Hematopoietic multipotent progenitor cell (in vitro differentiated cells): ENCODE measurements at places on chromosomes 3 and 15.

- DNase-seq, result no peak
Observed at GRCh38 chr3:23256741-23257435, 53.8 kb downstream of the UBE2E2 start.

- DNase-seq, result no peak
Observed at GRCh38 chr15:57320631-57321220, 55.6 kb upstream of the CGNL1 start.

- DNase-seq, result no peak
Observed at GRCh38 chr3:105377716-105378115, 11.0 kb downstream of the ALCAM start.

- no peak for DNase-seq
Observed at GRCh38 chr3:170360466-170360865, 3.0 kb downstream of the SKIL start.

GRCh38 chr3:23259515-23259914 lies 56.4 kb downstream of the UBE2E2 start:
- no peak for DNase-seq

- DNase-seq, result no peak
Observed at GRCh38 chr3:69400683-69401082, 14.8 kb upstream of the FRMD4B start.

- DNase-seq, result no peak
Observed at GRCh38 chr15:99983171-99983885, 250.1 kb upstream of the LYSMD4 start.

DNA sequence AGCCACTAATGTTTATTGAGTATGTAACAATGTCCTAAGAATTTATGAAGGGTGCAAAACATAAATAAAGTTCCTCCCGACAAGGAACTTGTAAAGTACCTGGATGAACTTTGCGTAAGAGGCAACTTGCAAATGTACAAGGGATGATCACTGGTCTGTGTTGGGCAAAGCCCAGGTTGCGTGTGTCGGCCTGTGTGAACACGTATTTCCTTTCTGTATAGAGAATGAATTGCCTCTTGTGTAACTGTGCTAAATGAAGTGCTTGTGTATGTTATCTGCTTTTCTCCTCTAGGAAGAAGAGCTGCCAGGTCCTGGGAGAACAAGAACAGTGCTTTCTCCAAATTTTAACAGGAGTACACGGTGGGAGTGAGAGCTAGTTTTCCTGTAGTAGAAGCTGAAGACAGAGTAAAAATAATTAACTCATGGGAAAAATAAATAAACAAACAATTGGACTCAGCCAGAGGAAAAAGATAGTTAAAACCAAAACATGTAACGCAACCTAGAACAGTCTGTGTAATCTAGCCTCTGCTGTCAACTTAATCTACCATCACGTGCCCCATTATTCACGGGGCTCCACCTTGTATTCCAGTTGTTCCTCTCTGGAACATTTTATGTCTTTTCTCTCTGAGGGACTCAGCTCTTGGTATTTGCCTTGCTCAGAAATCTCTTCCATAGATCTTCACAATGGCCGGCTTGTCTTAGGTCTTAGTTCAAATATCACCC lies 83.7 kb upstream of the RASGRP1 start:
- no peak for DNase-seq

- no peak for DNase-seq
Observed at GRCh38 chr3:60810881-60811280, 440.4 kb downstream of the FHIT start.

- peak; percentile 4 for DNase-seq
Observed at GRCh38 chr3:161913786-161914389, 417.3 kb downstream of the OTOL1 start.
